ENCODE measurements at places on chromosomes 3 and 15.

GRCh38 chr15:55164284-55164683, 32.5 kb downstream of the RSL24D1 start:
- no peak for DNase-seq

GRCh38 chr15:59005579-59005978, 18.1 kb downstream of the RNF111 start:
- DNase-seq, result no peak

GRCh38 chr3:10637342-10637741, 132.0 kb upstream of the ATP2B2 start:
- DNase-seq, result no peak

GRCh38 chr3:185411133-185411532, 48.2 kb downstream of the MAP3K13 start:
- no peak for DNase-seq

- no peak for DNase-seq
Measured at GRCh38 chr3:169008776-169009358, 654.6 kb downstream of the MECOM start.

All from T-helper 2 cell (primary cell).